GM13976 (cell line): ENCODE measurements at places on chromosomes 16 and 17.

DNA sequence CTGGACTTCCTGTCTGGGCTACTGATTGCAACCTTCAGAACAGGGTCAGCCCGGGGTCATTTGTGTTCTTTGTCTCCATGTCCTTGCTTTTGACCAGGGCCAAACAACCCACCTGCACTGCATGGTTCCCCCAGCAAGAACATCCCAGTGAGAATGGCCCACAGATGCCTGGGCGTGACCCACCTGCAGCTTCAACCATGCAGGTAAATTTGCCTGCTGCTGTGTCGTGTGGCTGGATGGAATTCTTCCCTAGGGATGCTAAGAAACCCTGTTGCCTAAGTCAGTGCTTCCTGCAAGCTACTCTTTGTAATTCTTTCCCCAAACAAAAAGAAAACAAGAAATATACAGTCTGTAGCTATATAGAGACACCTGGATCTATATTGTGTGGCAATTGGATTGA, 12.5 kb downstream of the CDH13 start:
- DNase-seq = no peak

DNA sequence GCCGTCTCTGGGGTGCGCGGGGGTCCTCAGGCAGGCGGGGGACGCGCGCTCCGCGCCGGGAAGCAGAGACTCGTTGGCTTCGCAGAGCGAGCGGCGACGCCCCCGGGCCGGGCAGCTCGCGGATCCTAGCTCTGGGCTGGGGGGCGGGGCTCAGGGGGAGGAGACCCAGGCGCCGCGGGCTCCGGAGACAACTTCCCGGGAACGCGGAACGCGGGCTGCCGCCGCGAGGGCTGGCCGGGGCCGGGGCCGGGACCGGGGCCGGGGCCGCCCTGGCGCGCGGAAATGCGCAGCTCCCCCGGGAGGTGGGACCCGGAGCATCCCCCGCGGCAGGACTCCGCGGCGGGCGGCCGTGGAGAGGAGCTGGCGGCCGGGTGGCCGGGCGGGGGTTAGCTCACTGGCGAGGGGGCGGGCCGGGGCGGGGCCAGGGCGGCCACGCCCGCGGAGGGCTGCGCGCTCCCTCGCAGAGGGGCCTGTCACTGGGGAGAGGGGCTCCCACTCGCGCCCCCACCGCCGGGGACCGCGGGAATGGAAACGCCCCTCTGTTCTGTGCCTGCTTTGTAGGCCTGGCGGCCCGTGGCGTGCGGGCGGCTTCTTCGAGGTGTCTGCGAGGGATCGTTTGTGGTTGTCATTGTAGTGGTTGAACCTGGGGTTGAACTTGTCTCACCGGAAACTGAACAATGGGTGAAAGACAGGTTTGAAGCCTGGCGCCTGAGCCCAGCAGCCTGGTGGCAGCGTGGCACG, at the start of gene GAS7:
GAS7 (minus strand) TSS at position 98 of the 741 bp plus-strand sequence.
- DNase-seq = peak; percentile 83

DNA sequence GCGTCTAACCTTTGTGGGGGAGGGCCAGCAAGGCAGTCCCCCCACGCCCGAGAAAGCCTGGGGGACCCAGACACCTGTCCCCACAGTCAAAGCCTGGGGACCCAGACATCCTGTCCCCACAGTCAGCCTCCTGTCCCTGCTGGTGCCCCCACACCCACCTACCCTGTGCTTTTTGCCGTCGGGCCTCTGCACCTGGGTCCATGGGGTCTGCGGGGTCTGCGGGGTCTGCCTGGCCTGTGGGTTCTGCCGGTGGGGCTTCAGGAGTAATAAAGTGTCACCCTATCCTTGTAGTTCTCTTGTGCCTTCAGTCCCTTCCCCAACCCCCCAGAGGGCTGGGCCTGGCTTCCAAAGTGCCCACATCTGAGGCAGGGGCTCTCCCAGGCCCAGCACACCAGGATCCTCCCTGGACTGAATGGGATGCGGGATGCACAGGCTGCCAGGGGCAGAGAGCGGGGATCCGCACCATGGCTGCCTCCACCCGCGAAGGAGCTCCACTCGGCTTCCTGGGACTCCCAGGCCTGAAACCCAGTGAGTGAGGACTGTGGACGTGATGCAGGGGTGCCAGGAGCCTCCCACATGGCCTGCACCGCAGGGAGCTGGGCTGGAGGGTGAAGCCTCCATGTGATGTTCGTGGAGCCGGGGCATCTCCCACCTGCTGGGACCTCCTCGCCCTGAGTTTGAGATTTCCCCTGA, 16.3 kb upstream of the DPEP1 start:
- DNase-seq = no peak

- no peak for DNase-seq
Observed at GRCh38 chr17:55588446-55589242, 77.4 kb upstream of the SMIM36 start.

DNA sequence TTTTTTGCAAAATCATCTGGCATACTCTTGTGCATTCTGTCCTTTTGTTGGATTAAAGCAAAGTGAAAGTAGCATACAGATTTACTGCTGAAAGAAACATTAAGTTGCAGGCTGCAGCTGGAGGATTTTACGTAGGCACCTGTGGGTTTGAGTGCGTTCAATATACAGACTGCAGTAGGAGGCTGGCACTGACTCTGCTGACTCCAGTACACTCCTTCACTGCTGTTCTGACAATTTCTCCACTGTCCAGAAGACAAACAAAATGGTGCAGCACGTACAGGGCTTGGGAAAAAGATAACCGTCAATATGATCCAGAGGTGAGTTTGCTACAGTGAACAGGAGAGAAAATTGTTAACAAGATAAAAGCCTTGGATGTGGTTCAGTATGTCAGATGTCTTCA, 73.3 kb downstream of the TANC2 start:
- DNase-seq = no peak

DNA sequence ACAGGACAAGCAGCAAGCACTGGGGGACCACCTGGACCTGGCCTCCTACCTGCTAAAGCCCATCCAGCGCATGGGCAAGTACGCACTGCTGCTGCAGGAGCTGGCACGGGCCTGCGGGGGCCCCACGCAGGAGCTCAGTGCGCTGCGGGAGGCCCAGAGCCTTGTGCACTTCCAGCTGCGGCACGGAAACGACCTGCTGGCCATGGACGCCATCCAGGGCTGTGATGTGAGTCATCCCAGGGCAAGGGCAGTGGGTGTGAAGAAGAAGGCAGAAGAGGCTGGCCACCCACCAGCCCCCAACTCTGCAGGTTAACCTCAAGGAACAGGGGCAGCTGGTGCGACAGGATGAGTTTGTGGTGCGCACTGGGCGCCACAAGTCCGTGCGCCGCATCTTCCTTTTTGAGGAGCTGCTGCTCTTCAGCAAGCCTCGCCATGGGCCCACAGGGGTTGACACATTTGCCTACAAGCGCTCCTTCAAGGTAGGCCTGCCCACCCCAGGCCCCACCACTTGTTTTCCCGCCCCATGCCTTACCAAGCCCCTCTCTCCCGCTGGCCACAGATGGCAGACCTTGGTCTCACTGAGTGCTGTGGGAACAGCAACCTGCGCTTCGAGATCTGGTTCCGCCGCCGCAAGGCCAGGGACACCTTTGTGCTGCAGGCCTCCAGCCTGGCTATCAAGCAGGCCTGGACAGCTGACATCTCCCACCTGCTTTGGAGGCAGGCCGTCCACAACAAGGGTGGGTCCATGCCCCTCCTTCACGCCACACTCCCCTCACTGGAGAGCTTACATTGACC, 7.3 kb downstream of the PLEKHG4 start:
- no peak for DNase-seq

DNA sequence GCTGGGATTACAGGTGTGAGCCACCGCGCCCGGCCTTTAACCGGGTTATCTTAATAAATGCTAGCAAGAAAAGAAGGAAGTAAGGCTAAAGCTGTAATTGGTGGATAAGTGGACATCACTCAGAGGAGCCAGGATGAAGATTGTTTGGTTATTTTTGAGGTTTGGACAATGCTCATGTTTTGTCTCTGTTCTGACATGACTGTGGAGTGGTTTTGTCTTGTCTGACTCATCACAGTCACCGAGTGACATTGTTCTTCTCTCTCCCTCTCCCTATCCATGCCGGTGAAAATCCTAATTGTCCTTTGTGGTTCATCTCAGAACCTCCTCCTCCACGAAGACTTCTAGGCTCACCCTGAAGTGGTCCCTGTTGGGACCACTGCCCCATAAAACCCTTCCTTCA, 23.5 kb upstream of the GRIN2A start:
- DNase-seq = no peak

DNA sequence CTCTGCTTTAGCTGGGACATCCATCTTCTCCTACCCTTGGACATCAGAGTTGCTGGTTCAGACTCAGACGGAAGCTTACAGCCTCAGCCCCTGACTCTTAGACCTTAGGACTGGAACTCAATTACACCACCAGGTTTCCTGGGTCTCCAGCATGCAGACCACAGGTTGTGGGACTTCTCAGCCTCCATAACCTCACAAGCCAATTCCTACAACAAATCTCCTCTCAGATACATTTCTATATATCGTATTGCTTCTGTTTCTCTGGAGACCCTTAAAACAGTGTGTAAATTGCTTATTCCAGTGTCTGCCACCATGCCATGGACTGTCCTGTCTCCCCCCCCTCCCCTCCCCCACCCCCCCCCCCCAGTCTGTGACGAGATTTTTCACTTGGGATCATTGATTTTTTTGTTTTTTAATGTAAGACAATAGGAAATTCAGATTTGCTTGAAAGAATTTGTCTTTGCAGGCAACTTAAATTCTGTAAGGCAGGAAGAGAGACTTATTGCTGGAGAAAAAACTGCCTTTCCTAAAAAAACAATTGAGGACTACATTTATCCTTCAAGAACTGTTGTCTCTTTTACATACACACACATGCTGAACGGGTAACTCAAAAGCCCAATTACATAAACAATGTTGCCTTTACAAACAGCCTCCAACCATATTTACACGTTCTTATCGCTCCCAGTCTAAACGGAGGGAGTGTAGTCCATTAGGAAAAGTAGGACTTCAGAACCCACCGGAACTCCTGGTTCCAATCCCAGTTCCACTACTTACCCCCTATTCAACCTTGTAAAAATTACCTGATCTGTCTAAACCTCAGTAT, 39.9 kb downstream of the TEKT5 start:
- no peak for DNase-seq

DNA sequence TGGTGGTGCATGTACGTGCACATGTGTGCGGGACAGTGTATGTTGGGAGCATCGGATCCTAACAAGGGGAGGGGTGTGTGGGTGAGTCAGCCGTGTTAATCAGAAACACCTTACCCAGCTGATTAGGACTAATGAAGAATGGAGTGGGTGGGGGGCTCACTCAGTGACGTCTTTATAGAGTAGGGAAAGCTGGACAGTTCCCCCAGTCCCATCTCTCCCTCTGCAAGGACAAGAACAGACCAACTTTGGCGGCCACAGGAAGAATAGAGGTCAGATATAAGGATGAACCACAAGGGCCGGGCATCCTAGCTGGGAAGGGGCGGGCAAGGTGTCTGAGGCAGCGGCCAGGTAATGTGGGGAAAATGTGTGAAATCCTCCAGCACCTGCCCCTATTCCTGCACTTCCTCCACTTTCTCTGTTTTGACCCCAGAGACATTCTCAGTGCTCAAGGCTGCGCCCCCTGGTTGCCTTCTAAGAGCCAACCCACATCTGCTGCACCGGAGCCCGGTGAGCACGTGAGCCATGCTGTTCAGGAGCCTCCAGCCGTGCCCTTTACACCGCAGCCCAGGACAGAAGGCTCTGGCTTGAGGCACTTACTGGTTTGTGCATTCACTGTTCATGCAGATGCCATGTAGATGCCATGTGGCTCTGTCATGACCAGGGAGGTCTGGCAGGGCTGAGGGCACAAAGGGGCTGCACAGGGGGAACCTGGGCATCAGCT, 18.9 kb upstream of the TBX21 start:
- no peak for DNase-seq

DNA sequence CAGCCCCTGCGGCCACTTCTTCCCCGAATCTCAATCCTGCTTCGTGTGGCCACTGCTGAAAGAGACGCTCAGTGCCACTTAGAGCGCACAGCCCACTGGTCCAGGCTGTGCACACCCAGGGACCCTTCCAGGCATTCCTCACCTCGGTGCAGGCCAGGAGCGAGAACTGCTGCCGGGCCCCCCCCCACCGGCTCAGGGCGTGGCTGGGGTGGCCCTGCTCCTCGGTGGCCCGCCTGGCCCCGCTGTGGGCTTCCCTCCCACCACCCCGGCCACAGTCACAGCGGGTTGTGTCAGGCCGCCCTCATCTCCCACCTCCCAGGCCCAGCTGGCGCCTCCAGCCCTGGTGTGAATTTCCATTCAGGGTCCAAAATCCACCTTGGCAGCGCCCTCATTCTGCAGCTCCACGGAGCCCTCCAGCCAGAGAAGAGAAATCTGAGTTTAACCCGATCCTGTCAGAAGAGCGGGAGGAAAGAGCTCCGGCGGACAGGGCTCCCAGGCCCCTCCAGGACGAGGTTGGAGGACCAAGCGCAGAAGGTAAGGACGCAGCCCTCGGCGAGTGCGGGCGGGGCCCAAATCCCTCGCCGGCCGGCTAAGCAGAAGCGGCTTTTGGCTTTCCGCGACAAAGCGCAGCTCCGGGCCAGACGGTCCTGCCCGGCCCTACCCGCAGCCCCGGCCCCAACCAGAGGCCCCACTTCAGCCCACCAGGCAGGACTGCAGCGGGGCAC, 12.0 kb downstream of the TBC1D16 start:
- no peak for DNase-seq

GRCh38 chr17:64150237-64151015, 20.5 kb upstream of the ERN1 start:
- DNase-seq = no peak

DNA sequence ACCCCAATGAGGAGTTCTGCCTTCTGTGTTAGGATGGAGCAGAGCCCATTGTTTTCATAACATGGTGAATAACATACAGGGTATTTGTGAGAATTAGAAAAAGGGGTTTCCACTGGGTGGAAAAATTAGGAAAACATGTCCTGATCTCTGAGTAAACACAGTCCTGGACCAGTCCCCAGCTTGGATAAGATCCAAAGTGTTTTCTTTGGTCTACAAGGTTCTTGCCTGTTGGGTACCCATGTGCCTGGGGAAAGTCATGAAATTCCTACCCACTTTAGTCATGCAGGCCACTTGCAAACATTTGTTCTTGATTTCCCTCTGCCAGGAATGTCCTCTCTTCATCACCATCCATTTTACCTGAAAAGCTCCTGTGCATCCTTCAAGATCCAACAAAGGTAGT, 164.8 kb upstream of the DYNLRB2 start:
- DNase-seq = no peak

DNA sequence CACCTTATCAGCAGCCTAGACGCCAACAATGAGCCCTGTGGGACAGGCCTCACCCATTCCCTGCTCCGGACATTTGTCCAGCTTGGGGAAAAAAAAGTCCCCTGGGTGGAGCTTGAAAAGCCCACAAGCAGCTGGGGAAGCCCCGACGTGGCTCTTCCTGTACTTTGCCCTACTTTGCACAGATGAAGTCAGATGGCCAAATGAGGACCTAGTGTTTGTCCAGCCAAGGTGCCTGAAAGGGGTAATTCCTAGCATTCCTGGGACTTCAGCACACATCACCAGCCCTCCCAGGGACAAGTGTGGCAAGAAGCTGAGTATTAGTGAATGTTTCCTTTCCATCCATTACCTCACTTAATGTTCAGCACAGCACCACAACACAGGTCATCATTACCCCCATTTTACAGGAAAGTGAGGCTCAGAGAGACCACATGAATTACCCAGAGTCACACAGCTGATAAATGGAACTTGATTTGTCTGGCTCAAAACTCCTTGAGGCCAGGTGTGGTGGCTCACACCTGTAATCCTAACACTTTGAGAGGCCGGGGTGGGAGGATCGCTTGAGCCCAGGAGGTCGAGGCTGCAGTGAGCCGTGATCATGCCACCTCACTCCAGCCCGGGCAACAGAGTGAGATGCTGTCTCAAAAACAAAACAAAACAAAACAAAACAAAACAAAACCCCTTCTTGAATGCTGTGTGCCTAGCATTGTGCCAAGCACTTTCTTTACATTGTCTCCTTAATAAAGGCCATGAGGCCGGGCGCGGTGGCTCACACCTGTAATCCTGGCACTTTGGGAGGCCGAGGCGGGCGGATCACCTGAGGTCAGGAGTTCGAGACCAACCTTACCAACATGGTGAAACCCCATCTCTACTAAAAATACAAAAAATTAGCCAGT, 19.9 kb upstream of the PLLP start:
- DNase-seq = peak; percentile 70
